ENCODE measurements at places on chromosomes 3 and 15.

- no peak for DNase-seq
Measured at GRCh38 chr15:64134345-64134829, 17.1 kb upstream of the SNX22 start.

DNA sequence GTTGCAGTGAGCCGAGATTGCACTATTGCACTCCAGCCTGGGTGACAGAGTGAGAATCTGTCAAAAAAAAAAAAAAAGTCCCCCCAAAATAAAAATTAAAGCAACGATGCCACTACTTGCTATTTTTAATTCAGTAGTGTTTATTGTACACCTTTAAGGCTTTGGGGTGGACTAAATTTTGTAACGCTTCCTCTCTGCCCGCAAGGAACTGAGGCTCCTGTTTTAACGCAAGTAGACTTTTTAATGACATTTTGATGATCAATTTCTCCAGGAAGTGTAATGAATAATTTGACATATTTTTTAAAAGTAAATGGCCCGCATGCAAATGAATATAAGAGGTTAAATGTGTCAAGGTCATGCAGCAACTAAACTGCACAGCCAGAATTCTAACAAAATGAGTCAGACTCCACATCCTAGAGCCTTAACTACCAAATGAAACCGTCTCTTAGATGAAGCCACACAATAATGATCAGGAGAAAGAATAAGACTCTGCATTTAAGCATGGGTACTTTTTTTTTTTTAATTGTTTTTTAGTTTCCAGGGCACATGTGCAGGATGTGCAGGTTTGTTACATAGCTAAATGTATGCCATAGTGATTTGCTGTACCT is 96.8 kb upstream of the LMOD3 start:
- no peak for DNase-seq

DNA sequence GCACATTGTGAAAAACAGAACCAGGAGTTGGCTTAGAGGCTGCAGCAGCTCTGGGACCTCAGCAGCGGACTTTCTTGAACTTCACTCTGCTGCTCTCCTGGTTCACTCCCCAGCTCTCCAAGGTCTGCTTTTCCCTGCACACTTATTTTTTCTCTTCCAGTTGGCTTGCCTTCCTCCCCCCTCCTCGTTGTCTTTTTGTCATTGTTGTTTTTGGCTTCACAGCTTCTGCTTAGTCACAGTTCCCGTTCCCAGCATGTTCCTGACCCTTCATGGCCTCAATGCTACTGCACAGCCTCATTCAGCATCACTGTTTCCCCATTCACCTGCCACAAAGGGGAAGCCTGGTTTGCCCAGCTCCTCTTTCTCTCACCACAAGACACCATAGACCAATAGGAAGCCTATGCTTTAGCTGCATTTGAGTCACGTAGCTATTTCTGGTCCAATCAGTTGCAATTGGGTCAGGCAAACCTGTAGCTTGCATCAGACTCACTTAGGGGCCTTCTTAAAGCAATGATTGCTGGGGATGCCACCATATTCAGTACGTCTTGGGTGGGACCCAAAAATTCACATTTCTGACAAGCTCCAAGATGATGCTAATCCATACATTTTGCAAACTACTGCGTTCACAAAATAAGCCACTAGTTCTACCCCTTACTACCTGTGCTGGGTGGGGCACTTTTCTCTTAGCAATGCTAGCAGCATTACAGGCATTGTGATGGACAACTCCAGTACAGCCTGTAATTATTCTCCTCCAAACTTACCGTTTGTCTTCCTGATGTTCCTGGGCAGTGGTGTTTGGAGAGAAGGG is 7.8 kb upstream of the SUMF1 start:
- no peak for DNase-seq

DNA sequence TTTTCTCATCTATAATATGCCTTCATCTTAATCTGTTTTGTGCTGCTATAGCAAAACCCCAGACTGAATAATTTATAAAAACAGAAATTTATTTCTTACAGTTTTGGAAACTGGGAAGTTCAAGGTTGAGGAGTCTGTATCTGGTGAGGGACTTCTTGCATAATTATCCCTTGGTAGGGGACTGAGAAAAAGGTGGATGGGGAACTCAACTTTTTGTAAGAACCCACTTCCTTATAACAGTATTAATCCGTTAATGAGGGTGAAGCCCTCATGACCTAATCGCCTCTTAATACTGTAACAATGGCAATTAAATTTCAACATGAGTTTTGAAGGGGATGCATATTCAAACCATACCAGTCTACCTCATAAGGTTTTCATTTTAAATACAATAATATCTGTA is 17.4 kb upstream of the MYH15 start:
- no peak for DNase-seq

- no peak for DNase-seq
Measured at GRCh38 chr3:112847692-112848091, 1.0 kb upstream of the CD200R1L start.

DNA sequence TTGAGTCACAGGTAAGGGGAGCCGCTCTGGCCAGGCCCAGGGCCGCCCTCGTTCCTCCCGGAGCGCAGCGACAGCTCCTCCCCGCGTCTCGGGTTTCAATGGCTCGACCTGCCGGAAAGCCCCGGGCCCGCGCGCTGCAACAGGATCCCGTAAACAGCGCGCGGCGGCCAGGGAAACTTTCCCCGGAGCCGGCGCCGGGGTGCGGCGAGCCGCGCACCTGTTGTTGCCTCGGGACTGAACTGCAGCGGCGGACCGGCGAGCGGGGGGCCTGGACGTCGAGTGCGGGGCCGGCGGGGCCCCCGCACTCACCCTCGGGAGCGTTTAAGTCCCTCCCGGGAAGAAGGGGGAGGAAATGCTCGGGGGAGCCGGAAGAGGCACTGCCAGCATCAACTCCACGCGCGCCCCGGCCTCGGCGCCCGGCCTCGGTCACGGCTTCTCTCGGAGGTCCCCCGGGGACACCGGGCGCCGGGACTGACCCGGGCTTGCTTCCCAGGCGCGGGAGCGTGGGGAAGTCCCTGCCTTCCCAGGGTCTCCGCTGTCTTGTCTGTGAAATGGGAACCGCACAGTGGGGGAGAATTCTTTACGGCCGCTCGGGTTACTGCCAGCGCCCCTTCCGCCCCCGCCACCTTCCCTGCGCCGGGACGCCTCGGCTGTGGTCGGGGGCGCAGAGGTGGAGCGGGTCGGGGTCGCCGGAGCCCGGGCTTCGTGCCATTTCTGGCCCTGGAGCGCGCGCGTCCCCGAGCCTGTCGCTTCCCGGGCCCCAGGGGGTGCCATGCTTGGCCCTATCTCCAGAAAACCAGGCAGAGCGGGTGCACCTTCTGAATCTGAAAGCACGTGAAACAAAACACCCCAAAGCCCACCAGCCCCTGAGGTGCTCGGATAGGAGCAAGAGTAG is 7.5 kb upstream of the PGPEP1L start:
- DNase-seq, result peak; percentile 51

- no peak for DNase-seq
Measured at GRCh38 chr3:150378301-150378748, 29.8 kb upstream of the TSC22D2 start.

DNA sequence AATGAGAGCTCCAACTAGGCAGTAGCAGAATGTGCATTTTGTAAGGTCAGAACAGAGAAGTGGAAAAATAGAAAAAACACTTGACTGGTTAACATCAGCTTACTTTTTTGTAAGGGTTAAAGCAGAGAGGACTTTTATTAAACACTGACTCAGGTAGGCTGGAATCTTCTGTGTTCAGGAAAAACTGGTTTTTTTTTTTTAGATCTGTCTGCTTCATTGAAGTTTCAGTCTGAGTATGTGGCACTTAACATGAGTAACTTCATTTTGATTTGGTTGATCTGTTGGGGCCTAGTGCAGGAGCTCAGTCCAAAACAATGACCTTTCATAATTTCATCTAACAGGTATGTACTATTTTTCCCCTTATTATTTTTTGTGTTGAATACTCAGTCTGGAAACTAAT is 141.1 kb downstream of the DOCK3 start:
- no peak for DNase-seq

DNA sequence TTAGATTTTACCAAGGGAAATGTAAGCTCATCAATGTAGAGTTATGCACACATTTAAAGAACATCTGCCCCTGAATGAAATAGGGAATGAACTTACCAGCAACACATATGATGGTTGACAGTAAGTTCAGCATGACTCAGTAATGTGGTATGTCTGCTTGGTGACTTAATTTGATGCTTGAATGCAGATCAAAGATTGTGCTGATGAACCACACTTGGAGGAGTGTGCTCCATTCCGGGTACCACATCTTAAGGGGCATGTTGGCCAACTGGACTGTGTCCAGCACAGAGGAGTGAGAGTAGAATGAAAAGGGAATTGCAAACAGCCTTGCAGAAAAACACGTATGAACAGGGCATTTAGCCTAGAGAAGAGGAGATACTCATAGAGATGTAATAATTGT is 171.0 kb upstream of the RARB start:
- DNase-seq, result no peak

Data from stimulated activated CD4-positive, alpha-beta T cell treated with anti-CD3 and anti-CD28 coated beads, TNF-alpha, amount 100 ng/mL, for 24 hours (primary cell).